Naive thymus-derived CD8-positive, alpha-beta T cell (primary cell): ENCODE measurements at places on chromosomes 16 and 17.

- DNase-seq: no peak
These were observed 35.0 kb upstream of the RASD1 start for GRCh38 chr17:17531156-17531555.

GRCh38 chr17:76076765-76077583 is 2.0 kb upstream of the ZACN start:
- DNase-seq: peak; percentile 81

GRCh38 chr16:75908331-75909117 is 182.2 kb upstream of the CPHXL start:
- no peak for DNase-seq

DNA sequence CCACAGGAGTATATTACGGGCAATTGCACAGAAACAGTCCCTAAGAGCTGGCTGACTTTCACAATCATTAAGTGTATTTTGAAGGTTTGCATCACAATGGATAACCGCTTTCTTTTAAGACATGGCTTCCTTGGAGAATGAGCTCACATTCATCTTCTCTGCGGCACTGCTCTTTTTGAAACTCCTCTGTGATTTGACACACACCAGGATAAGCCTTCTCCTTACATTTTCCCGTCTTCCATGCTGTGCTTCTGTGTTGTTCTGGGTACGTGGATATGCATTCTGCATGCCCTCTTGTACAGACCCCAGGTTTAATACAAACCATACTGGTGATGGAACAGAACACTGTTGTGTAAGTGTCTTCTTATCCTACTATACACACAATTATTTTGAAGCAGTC is 89.5 kb upstream of the METRNL start:
- DNase-seq: no peak

GRCh38 chr16:87331241-87331801 is 14.1 kb upstream of the C16orf95 start:
- DNase-seq: no peak

GRCh38 chr17:56502120-56502654 is 91.3 kb upstream of the NOG start:
- DNase-seq: no peak

- no peak for DNase-seq
These were observed 146.7 kb upstream of the SHISA6 start for GRCh38 chr17:11094331-11094730.

GRCh38 chr17:78346605-78347250 is 13.1 kb downstream of the SOCS3 start:
- DNase-seq: no peak

- peak; percentile 81 for DNase-seq
These were observed 50.9 kb upstream of the CPNE2 start for GRCh38 chr16:57041182-57042156.

- no peak for DNase-seq
These were observed 42.2 kb downstream of the TENT4B start for GRCh38 chr16:50195276-50195675.

GRCh38 chr17:69828087-69828486 is 246.9 kb upstream of the KCNJ16 start:
- no peak for DNase-seq

DNA sequence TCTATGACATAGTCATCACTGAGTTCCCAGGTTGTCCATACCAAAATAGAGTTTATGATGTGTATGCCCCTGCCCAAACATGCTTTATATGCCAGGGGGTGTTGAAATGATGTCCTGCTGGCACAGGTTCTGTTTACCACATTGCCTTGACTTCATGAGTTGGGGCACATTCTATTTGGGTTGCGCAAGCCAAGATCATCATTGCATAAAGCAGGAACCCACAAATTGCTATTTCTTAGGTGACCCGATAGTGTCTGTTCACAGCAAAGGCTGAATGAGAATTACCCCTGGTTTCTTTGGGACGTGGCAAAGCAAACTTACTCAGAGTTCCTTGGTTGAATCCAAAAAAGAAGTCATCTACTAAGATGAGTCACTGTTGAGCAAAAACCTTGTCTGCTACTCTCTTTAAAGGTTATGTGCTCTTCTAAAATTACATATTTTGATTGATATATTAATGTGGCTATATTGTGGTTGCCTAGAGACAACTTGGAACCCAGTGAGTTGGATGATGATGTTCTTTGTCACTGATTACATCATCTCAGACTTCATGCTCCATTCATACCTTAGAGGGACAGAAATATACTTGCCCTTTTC is 912.6 kb upstream of the SOX9 start:
- DNase-seq: no peak

GRCh38 chr17:73338050-73338521 is 26.3 kb upstream of the CDC42EP4 start:
- DNase-seq: no peak

DNA sequence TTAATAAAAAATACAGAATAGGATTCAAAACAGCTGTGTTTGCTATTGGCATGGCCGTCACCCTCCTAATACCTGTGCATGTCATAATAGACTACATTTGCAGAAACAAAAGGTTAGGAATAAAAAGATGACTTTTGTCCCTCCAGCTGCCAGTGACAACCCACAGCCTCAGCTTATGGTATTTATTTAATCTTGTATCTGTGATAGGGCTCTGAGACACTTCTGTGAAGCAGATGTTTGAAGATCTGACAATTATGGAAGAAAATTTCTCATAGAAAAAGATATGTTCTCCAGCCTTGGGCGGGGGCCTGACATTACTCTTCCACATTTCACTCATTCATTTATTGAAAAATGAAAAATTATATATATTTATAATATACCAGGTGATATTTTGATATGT is 62.2 kb downstream of the PITPNC1 start:
- no peak for DNase-seq
